ENCODE measurements at places on chromosomes 6 and 20.

DNA sequence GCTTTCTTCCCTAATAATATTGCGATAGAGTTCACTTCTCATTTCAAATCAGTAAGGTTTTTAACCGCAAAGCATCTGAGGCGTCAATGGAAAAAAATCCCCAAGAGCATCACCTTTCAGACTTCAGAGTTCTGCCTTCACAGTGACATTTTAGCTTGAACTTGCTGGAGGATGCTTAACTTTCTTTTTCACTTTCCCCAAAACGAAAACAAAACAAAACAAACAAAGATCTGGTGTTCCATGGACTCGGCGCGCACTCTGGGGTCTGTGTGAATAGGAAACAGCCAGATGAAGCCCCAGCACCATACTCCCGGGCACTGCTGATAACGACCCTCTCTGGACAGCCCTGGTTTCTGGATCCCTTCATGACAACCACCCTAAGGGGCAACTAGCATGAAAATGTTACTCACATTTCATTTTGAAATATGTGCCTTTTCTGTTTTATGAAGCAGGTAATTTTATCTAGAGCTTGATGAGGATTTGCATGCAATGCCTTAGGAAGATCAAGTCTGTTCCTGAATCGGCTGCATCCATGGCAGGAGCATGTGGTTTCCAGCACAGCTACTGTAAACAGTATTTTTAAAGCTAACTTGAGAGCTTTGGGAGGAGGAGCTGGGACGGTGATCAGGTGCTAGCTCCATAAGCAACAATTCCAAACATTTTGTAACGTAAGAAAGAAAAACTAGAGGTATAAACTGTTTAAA, 44.5 kb downstream of the RAMACL start:
- DNase-seq, result no peak

- DNase-seq, result no peak
These were observed 243.5 kb upstream of the PREP start for GRCh38 chr6:105646391-105646867.

- no peak for DNase-seq
These were observed 58.3 kb downstream of the IPCEF1 start for GRCh38 chr6:154298297-154298696.

DNA sequence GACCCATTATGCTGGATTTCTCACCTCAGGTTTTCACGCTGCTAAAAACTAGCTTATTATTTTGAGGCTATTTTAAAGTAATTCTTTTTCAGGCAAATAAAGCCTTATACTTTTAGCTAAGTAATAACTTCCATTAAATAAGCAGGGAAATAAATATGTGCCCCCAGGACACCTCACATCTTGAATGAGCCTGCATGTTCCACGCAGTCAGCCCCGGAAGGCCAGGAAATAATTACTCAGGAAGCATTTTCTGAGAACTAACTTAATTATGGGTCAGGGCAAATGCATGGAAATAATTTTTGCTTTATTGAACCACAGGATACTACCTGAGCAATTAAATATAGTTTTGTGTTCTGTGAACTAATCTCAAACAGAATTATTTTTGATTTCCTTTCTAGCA, 41.1 kb downstream of the STX7 start:
- DNase-seq, result no peak

DNA sequence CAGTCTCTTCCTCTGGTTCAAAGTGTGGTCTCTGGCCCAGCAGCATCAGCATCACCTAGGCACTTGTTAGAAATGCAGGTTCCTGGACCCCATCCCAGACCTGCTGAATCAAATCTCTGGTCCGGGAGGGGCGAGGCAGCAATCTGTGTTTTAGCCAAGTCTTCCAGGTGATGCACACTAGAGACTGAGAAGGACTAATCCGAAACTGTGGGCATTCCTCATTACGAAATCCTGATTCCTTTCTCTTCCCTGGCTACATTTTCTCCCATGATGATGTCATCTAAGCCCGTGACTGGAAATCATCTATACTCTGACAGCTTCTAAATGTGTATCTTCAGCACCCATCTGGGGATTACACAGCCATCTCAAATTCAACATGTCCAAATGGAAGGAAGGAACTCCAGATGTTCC, 39.7 kb upstream of the PRND start:
- no peak for DNase-seq

DNA sequence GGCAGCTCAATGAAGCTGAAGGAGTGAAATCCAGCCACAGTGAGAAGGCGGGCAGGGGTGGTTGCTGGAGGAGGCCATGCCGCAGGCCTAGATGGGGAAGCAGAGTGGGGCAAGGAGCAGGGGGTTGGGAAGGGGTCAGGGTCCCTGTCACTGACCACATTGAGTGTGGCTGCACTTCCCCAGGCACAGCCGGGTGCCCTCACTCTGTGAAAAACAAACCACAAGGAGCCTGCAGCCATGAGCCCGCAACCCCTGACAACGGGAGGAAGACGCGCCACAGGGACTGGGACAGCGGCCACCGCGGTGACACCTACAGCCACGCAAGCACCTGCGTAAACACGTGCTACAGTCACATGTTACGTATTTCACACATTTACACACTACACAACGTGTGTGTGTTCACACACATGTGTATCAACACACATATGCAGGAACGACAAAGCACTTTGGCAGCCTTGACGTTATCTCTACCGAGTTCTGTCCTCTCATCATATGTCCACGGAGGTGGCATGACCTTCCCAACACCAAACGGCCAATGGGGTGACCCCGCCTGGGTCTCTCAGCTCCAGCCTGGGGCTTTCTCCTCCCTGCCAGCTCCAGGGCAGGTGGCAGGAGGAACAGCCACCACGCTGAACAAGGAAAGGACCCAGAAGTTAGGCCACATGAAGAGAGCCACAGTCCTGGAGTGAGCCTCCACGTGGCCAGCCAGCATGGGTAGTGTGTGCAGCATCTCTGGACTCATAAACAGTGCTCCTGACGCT, 137.6 kb upstream of the RPS6KA2 start:
- no peak for DNase-seq

DNA sequence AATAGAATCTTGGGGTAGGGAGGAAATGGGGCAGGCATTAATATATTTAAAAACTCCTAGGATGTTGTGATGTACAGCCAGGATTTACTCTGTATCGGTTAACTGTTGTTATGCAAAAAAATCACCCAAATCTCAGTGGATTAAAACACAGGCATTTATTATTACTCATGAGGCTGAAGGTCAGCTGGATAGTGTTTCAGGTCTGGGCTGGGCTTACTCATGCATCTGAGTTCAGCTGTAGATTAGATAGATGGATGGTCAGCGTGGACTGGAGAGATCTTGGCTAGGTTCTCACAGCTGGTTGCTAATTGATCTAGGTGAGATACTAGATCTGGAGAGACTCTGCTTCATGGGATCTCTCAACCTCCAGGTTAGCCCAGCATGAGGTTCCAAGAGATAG, 131.4 kb downstream of the BTBD3 start:
- no peak for DNase-seq

DNA sequence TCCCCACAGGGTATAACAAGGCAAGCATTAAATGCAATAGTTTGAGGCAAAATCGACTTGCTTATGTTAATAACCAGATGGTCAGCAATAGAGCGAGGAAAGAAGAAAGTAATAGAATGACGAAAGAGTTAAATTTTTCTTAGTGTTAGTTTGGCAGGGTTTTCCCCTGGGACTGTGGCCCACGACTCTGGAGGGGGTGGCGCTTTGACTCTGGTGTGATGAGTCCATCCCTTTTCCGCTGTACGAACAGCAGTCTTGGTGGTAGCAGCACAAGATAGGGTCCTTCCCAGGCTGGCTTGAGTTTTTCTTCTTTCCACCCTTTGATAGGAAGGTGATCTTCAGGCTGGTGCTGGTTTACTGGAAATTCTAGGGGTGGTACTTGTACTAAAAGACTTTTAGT, 69.2 kb upstream of the GMDS start:
- no peak for DNase-seq

DNA sequence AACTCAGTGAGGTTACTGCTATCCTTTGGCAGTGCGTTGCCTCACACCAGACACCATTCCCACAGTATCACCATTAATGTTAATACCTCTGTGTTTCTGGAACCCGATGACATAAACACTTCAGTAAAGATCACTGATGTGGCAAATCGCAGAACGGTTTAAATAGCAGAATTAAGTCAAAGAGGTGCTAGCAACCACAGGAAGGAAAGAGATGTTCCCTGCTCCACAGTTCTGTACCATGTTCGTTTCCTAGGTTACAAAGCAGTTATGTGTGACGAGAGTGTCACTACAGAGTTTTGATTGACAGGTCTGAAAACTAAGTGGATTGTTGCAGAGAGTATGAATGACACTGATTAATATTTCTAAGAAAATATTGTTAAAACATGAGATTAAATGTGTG, 272.3 kb downstream of the KHDRBS2 start:
- no peak for DNase-seq

- DNase-seq, result no peak
These were observed 235.7 kb downstream of the MYLK4 start for GRCh38 chr6:2514965-2515543.

- no peak for DNase-seq
These were observed 1.8 kb downstream of the SEC63 start for GRCh38 chr6:107956181-107956580.

GRCh38 chr20:63124092-63124781, 91.7 kb downstream of the YTHDF1 start:
- no peak for DNase-seq

GRCh38 chr20:22844959-22845358, 190.2 kb upstream of the SSTR4 start:
- no peak for DNase-seq

GRCh38 chr6:19440531-19440930, 396.6 kb upstream of the ID4 start:
- no peak for DNase-seq

Measured in activated B cell treated with CpG ODN at 0.5 μM for 24 hours (primary cell).